ENCODE measurements at places on chromosomes 12 and 14.

DNA sequence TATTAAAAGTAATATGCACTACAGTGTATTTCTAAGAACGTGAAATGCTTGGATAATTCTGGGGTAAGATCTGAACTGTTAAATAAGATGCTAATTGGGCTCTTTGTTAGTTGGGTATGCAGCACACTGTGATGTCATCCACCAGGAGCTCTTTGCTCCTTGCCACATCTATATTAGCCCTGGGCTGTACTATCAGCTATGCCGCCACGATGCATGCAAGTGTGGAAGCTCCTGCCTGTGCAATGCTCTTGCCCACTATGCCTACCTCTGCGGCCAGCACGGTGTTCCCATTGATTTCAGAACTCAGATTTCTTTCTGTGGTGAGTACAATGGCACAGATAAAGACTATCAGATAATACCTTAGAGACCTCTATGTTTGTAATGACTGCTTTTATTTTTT is 165.6 kb downstream of the OTOGL start:
- DNase-seq, result no peak

DNA sequence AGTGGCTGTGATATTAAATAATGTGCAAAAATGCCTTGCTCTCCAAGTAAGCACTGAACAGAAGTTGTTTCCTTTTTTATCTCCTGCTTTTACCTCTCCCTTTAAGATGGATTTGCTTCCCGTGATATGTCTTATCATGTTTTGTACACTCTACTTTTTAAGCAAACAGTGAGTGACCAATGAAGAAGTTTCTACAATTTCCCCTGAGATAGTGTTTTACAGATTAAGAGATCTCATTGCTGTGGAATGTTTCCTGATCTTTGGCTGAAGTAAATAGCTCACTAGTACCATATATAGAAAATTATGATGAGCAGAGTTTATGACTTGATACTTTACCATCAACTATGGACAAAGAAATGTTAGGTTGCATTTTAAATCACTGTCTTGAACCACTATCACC is 184.8 kb upstream of the PDE3A start:
- DNase-seq, result no peak

DNA sequence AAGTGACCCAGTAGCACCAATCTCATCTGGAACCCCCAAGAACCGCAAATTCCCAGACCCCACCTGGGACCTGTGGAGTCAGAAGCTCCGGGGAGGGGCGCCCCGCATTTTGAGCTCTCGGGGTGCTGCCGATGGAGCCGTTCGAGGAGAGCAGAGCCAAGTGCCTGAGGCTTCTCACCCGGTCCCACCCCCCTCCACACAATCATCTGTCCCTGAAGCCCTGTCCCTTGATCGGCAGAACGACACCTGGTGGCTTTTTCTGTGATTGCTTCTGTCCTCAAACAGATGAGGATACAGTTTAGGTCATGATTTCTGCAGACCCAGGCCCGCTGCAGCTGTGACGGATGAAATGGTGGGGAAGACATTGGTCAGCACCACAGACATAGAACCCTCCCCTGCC is 74.7 kb downstream of the NOC4L start:
- DNase-seq, result no peak

GRCh38 chr14:54902143-54902520 is 494 bp downstream of the GCH1 start:
- peak; percentile 21 for DNase-seq

DNA sequence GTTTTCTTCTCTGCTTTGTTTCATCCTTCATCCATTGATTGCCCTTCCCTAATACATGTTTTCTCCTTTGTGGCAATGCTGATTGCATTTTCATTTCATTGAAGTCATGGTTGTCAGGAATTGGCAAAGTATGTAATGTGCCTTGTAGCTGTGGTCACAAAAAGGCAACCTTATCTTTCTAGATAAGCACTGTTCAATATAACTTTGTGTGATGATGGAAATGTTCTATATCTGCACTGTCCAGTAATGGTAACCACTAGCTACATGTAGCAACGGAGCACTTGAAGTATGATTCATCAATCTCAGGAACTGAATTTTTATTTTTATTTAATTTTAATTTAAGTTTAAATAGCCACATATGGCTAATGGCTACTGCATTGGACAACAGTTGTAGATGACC is 79.8 kb downstream of the PCNX1 start:
- DNase-seq, result no peak

Data from KG1 (cell line).